ENCODE measurements at places on chromosomes 1 and 21.

DNA sequence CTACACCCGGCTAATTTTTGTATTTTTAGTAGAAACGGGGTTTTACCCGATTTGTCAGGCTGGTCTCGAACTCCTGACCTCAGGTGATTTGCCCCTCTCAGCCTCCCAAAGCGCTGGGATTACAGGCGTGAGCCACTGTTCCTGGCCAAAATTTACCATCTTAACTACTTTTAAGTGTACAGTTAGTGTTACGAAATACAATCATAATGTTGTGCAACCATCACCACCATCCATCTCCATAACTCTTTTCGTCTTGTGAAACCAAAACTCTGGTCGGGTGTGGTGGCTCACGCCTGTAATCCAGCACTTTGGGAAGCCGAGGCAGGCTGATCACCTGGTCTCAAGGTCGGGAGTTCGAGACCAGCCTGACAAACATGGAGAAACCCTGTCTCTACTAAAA, 14.1 kb upstream of the ZBTB40 start:
- no peak for DNase-seq

- no peak for DNase-seq
Observed at GRCh38 chr1:110951161-110951560, 12.6 kb downstream of the LRIF1 start.

- DNase-seq: no peak
Observed at GRCh38 chr1:33436557-33437285, 5.8 kb upstream of the PHC2 start.

- no peak for DNase-seq
Observed at GRCh38 chr21:36744560-36745231, 45.8 kb downstream of the SIM2 start.

DNA sequence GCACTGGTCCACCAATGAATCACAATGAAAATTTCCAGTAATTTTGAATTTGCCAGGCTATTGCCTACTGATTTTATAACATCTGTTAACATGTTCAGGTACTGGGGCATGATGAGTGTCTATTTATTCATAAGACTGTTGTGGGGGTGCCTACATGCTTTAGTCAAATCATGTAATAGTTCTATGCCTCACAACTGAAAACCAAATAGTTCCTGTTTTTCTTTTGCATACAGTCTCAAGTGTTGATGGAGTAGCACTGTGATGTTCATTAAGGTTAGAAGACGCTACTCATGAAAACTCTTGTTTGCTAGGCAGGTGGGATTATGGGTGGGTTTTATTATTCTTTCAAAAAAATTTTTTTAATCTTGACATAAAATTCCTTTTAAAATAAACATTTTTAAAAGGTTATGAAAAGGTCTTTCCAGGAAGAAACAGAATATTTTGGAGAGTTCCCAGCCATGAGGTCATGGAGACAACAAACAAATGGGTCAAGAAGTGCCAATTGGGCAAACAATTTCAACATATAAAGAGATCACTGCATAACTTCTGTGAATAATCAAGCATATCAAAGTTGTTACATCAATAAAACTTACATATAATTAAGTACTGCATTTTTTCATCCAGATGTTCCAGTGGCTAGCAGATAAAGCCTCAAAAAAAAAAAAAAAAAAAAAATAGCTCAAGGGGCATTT, 40.2 kb upstream of the NHLH2 start:
- no peak for DNase-seq

GRCh38 chr1:150955280-150955679, 19.4 kb downstream of the CERS2 start:
- no peak for DNase-seq

GRCh38 chr1:2019172-2019543, at the start of gene GABRD:
Gene GABRD (plus strand): TSS chr1:2019345. CDS start chr1:2019424, 79 bp downstream.
- no peak for DNase-seq

- peak; percentile 56 for DNase-seq
Observed at GRCh38 chr1:37434292-37435225, 39.8 kb upstream of the ZC3H12A start.

GRCh38 chr21:34930971-34931370, 118.1 kb downstream of the RUNX1 start:
- DNase-seq: no peak

DNA sequence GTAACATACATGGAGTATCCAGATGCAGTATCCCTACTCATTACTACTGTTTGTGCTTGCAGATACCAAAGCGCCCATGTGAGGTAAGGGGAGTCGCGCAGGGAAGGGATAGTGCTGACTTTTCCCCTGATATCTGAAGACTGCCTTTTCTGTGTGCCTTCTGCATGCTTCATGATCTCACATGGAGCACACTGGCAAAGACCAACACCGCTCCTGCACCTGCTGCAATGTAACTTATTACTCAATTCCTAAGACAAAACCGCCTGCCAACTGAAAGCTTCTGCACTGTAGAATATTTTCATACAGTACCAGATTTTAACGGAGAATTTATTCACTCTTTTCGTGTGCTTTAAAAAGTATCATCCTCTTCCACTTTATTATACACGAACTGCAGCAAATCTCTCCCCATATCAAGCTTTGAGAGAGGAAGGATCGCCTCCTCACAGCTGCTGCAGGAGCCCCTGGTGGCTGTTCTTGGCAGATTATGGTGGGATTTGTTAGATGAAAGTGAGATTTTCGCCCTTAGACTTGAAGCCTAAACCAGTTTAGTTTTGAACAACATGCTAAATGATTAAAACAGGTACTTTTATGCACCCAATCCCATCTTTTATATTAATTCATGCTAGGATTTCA, 99.1 kb downstream of the PTPN14 start:
- no peak for DNase-seq

DNA sequence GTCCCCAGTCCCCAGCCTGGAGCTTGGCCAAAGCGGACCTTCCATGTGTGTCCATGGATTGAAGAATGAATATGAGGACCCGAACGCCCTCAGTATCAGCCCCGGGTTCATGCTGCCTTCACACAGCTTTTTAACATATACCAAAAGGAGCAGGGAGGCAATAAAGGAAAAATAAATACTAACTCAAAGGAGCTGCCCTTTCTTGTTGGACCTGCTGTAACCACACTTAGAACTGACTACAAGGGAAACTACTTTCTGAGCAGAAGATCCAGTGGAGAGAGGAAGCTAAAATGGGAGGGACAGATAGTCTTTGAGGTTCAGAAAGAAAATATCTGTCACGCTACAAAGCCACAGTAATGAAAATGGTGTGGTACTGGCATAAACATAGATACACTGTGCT, 48.6 kb downstream of the CNN3 start:
- no peak for DNase-seq

DNA sequence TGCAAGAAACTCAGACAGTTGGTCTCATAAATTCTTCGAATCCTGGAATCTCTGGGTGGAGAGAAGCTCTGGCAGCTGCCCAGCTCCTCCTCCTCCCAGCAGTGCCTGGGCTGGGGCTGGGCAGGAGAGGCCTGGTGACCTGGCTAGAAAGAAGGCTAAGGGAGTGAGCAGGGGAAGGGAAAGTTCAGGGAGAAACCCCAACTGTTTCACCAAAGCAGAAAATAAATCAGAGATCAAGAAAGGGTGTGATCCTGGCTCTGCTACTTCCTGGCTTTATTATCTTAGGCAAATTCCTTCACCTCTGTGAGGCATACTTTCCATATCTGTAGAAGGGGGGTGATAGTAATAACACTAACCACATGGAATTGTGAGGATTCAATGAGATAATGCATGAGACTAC, 8.8 kb upstream of the COL16A1 start:
- no peak for DNase-seq

GRCh38 chr1:55428944-55429931, 214.1 kb upstream of the USP24 start:
- no peak for DNase-seq

DNA sequence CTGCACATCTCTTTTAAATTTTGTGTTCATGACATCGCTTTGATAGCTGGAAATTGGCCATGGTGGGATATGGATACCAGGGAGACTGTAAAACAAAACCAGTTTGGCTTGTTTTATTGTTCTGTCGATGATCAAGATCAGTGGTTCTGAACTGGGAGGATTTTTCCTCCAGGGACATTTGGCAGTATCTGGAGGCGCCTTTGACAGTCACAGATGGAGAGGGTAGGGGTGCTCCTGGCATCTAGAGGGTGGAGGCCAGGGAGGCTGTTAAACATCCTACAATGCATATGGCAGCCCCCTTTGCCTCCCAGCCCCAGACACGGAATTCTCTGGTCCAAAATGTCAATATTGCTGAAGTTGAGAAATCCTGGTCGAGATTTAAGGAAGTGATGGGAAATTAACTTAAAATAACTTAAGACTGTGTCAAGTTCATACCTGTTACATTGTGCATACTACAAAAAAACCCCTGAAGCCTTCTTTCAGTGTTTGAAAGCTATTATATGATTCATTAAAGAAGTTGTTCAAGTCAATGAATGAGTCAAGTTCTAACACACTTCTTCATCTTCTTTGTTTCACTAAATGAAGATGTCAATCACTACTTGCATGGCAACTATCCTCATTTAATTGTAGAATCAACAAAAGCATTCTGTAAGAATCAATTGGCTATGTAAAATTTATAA, 150.9 kb downstream of the KCNJ6 start:
- no peak for DNase-seq

GRCh38 chr1:231421546-231421970, 529 bp downstream of the EGLN1 start:
- DNase-seq: peak; percentile 45

- no peak for DNase-seq
Observed at GRCh38 chr1:153985941-153986761, at the start of gene RAB13. Gene RAB13 (minus strand): TSS chr1:153986339. CDS start chr1:153986236, 103 bp downstream.

DNA sequence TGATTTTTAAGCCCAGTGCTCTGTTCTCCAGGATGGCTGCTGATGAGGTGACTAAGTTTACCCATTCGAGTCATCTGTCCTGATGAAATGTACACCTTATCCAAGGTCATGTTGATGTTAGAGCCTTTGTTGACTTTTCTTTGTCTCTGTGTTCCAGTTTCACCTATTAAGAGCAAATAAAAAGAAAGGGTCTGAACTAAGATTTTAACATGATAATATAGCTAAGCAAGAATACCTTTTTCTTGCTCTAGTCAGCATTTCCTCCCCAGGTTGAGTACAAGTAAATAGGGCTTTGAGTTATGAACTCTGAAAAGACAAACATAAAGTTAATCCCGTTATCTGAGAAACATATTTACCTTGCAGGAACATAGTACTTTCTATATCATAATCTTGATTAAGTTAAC, 52.1 kb upstream of the GPR88 start:
- no peak for DNase-seq

GRCh38 chr1:21298981-21299391, 8.7 kb upstream of the ECE1 start:
- DNase-seq: peak; percentile 36

GRCh38 chr1:216896146-216896545, 172.9 kb upstream of the ESRRG start:
- DNase-seq: no peak

DNA sequence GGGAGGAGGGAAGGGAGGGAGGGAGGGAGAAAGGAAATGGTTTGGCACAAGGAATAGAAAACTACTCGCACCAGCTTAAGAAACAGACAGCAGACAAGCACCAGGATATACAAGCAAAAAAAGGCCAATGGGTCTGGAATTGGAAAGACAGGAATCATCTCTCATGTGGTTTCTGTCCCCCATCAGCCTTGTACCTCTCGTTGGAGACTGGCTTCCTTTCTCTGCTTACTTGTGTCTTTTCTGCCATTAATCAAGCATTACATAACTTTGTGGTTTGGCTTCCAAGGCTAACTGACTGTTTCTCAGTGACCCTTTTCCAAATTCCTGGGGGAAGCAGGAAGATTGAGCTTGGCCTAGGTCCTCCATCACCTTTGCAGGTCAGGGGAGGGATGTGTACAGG, 11.8 kb upstream of the RALGPS2 start:
- no peak for DNase-seq

DNA sequence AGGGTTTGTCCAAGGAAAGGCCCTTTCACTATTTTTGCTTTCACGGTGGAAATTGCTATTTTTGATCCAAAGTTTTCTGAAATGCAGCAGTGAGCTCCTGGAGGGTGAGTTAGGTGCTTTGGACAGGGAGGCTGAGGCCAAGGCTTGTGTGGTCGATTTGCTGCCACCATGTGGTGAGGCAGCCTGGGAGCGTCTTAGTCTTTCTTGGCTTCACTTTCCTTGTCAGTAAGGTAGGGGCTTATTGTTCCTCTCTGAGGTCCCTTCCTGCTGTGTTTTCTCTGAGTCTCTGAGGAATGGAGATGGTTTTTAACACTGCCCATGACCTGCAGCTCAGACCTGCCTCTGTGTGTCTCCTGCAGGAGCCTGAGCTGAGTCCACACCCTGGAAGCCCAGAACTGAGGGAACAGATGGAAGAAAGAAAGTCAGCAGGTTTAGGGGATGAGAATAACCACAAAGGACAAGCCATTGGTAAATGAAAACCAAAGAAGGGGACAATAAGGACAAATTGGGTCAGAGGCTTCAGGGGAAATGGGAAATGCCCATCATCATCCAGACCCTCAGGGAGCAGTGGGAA, 20.1 kb upstream of the S100A10 start:
- peak; percentile 41 for DNase-seq

DNA sequence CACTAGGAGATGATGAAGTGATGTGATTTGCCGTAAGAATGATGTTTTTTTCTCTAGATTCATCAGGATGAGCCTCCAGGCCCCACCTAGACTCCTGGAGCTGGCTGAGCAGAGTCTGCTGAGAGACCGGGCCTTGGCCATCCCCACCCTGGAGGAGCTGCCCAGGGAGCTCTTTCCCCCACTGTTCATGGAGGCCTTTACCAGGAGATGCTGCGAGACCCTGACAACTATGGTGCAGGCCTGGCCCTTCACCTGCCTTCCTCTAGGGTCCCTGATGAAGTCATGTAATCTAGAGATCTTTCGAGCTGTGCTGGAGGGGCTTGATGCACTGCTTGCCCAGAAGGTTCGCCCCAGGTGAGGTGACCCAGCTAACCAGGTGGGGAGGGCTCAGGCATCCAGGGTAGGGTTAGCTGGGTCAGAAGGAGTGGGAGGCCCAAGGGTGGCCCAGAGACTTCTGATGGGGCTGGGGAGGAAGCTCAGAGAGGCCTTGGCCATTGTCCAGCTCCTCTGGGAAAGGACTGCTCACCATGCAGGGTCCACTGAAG, 1.3 kb downstream of the PRAMEF12 start:
- DNase-seq: no peak

- DNase-seq: peak; percentile 42
Observed at GRCh38 chr1:92877792-92878191, 46.0 kb downstream of the RPL5 start.

DNA sequence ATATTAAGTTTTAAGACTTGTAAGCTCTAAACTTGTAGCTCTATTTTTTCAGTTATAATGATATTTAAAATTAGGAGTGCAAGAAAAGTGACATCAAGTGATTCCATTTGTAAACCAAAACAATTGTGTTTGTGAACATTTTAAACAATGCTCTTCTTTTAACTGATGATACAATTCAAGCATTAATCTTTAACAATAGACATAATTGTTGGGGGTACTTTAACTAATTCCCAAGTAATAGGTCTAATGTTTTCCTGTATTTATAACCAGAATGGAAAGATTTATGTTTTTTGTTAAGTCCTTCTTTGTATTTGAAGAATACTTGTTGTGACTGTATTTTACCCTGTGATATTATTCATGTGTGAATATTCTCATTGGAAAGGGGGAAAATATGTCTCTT, 6.8 kb downstream of the ATG4C start:
- DNase-seq: no peak
